CD8-positive, alpha-beta T cell (primary cell): ENCODE measurements at places on chromosomes 12 and 14.

DNA sequence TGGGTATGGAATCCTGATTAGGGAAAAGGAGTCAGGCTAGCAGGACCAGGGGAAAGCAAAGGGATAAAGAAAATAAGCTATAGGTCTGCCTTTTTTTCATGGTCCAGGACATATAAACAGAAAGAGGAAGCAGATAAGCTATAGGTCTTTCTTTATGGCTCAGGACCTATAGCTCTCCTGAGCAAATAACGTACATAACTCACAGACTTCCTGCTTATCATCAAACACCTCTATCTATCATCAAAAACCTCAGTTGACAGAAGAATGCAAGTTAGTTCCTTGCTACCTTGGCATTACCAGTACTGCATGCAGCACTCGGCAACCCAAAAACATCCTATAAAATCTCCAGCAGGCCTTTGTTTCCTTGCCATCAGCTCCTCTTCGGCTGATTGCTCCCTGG, 238.7 kb upstream of the OR4E1 start:
- DNase-seq: no peak

DNA sequence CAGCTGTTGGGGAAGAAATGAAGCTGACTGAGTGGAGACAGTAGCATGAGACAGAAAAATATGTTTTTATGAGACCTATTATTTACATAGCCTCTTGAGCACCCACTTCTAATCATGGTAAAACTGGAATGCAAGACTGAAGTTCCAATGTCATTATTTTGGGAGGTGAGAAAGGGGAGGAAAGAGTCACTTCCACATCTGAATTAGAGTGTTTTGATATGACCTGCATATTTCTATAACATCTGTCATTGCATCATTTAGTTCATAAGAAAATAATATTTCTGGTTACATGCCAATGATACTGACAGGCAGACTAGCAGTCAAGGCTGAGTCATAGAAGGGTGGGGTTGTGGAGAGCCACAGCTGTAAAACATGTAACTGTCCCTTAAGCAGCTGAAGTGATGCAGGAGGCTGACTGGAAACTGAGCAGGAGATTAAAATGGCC, 26.7 kb downstream of the NTN4 start:
- DNase-seq: no peak

- DNase-seq: no peak
Measured at GRCh38 chr14:104200106-104200505, 61.7 kb downstream of the KIF26A start.

- DNase-seq: no peak
Measured at GRCh38 chr12:53127169-53127568, 23.9 kb downstream of the SOAT2 start.

DNA sequence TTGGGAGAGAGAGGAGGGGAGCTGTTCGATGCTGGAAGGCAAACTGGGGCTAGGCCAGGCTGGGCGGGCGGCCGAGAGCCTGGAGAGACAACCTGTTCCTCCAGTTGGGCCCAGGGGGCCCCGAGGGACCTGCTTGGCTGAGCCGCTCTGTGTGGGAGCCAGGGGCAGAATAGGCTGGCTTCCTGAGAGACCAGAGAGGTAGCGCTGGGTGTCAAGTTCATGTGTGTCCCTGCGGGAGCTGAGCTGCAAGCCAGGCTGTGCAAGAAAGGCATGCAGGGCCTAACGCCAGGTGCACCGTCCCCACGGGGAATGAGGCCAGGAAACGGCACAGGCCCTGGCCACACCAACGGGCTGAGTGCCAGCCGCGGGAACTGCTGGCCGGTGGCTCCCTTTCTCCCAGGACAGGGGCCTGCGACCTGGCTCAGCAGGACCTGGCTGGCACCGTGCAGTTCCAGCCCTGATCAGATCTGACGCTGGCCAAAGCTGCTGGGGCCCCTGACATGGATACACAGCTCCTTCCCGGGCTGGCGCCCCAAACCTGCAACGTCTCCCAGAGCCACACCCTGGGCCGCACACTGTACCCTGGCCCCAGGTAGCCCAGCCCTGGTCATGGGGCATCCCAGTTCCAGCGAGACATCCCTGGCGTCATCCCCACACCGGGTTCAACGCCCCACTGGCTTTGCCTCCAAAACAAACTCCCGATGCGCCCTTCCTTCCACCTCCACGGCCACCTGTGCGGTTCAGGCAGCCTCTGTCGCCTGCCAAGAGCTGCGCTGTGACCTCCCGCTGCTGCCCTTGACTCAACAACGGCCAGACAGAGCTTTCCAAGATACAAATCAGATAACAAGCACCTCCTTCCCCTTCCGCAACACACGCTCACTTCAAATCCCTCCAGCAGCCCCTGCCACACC, 65.0 kb downstream of the RFLNA start:
- DNase-seq: no peak

GRCh38 chr12:110090266-110091135, 33.7 kb upstream of the IFT81 start:
- no peak for DNase-seq

GRCh38 chr12:89706551-89706950, 2.1 kb downstream of the ATP2B1 start:
- DNase-seq: no peak

DNA sequence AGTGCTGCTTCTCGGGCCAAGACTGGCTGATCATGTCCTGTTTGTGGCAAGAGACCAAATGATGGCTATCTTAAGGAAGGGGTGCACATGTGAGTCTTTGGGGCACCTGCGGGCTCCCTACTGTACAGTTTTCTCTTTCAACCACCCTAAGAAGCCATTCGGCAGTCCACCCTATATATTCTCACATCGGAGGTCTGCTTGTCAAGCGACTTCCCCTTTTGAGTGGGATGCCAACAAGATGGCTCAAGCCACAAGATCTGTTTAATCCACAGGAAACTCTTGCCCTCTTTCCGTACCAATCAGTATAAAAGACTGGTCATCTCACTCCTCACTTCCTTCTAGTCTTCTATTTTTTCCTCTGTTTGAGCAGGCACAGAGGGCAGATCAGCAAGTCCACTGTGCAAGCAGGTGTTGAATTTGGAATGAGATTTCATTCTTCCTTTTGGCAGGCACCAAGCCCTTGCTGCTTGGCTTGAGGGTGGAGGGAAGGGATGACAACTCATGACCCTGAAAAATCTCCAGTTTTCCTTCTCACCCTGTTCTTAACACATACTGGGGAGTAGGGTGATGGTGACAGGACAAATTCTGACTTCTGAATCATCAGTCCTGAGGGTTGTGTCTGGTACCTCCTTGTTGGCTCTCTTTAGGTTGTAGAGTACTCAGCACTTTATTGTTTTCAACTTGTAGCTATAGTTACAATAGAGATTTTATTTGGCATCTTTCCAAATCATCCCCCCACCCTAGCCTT, 17.6 kb downstream of the LACRT start:
- no peak for DNase-seq

DNA sequence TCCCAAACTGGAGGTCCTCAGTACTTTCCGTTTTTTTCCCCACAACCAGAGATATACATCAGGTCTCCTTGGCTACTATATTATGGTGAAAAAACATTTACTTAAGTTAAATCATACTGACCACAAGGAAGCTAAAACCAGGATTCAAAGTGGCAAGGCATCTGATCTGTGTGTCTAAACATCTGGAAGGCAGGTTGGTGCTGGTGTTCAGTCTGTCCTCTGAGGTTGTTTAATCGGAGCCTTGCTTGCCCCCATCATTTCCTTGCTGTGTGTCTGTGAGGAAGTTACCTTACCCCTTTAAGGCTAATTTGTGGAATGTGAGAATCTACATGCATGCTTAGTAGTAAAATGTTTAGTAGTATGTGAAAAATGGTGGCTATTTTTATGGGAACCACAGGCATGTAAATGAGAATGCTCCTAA, 75.6 kb downstream of the GALNT4 start:
- no peak for DNase-seq

DNA sequence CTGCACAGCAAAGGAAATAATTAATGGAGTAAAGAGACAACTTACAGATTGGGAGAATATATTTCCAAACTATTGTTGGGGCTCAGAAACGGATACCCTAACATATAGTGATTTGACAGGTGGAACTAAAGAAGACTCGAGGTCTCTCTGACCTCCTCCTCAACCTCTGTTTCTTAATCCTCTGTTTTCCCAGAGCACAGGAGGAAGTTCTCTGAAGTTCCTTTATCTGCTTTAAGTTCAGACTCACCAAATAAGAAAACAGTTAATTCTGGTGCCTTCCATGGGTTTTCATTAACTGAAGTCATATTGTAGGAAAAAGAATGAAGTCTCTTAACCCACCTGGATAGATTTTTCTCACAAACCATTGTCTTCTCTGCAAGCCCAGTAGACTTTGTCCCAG, 29.2 kb downstream of the CLEC2D start:
- DNase-seq: no peak

DNA sequence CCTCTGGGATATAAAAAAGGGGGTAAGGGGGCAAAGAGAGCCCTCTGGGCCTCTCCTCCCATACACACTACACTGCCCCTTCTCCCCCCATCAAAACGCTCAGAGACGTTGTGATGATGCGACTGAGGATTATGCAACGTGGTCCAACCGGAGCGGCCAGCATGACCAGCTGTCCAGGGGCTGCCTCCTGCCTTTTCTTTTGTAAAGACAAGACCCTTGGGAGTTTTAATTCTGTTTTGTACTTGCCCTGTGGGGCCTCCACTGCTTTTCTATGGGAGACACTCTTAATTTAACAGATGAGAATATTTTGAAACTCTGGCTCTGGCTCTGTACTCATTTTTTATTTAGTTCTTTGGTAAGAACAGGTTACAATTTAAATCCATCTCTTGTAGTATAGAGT, 7.2 kb downstream of the MBD6 start:
- DNase-seq: no peak

GRCh38 chr14:29217813-29218450, 451.3 kb downstream of the FOXG1 start:
- no peak for DNase-seq

- no peak for DNase-seq
Measured at GRCh38 chr12:57563358-57563757, 13.5 kb downstream of the KIF5A start.

GRCh38 chr14:58701156-58701555, 63.4 kb downstream of the DACT1 start:
- DNase-seq: no peak

DNA sequence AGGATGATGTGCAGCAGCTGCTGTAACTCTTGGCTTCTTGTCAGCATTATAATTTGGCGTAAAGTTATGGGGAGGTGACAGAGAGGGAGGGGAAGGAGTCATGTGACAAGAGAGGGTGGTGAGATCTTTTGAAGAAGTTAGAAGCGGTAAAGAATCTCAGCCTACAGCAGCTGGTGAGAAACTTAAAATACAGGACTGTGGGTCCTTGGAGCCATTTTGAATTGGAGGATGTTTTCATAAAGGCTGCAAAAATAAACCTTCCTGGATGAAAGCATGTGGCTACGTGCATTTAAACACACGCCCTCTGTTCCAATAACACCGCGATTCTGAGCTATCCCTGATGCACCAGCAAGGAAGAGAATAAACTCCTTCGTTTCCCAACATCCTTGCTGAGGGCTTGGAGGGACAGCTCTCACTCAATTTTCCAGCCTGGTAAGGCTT, 133.7 kb downstream of the TMEM30B start:
- no peak for DNase-seq

DNA sequence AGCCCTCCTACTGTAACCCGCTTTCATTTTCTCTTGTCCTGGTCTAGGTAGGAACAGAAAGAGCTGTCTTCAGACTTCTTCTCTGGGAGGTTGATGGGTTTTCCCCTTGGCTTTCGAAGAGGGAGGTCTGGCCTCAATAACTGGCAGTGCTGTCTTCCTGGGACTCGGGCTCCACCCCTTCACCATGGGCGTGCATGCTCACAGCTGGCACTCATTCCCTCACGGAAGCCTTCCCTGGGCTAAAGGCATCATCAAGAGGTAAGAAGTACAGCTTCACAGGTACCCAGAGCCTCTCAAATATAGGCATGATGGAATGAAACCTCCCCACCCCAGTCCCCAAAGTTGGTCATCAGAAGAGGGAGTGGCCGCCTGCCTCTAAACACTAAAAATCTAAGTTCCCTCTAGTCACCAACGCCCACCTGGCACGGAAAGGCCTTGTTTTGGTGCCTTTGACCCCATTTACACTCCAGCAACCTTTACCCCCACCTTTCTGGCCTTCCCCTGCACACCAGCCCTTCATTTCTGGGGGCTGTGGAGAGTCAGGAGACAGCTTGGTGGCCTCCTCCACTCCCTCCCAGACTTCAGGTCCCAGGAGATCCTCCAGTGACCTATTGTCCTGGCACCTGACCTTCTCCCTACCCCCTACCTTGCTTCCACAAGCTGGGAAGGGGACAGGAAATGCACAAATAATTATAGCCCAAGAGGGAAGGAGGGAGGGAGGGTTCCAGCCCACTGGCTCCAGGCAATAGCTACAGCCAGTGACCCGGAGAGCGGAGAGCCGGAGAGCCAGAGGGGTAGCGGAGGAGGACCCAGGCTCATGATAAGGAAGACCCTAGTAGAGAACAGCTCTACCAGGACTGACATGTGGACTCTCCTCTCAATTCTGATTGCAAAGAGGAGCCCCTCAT, 2.8 kb downstream of the RAPGEF3 start:
- no peak for DNase-seq

DNA sequence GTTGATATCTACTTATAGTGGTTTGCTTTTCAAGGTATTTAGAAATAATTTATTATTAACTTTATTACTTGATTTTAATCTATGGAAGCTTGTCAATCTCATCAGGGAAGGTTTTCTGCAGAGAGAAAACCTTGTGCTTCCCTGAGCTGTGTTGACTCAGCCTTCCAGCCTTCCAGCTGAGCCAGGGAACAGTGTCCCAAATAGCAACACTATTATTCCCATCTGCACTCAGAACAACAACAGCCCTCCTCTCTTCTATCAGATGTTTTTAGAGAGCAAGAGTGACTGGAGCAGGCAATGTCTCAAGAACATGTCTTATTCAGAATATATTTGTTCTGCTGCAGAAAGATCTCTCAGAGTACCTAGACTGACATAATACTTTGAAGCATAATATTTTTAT, 389.9 kb upstream of the GARIN6 start:
- DNase-seq: no peak

DNA sequence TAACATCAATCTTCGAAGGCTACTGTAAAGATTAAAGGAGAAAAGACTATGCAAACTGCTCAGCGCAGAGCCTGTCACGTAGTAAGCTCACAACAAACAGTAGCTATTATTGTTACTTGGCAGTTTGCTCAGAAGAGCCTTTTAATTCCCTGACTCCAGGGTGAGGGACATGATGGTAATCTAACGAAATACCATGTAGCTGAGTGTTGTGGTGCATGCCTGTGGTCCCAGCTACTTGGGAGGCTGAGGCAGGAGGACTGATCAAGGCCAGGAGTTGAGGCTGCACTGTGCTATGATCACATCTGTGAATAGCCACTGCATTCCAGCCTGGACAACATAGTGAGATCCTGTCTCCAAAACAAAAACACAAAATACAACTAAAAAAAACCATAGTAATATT, 22.8 kb downstream of the HEBP1 start:
- no peak for DNase-seq
